ENCODE measurements at places on chromosomes 7 and 10.

- DNase-seq: no peak
Measured at GRCh38 chr10:74916283-74916682, 89.9 kb downstream of the KAT6B start.

GRCh38 chr10:2986391-2986801 lies 81.0 kb upstream of the PFKP start:
- DNase-seq: no peak

DNA sequence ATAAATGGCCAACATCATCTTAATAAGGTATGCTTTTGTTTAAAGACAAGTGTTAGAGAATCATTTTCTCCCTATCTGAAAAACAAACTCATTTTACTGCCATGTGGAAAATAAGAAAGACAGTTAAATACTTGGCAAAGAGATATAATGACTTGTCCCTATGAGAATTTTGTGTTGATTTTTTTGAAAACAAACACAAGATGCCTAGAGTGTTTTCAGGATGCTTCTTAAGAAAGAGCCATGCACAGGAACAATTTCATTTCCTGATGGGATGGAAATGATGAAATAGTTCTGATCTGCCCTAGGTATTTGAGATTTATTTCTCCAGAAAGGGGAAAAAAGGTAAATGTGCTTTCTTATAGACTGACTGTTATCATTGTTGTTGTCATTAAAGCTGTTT lies 237.5 kb upstream of the GNAI1 start:
- no peak for DNase-seq

DNA sequence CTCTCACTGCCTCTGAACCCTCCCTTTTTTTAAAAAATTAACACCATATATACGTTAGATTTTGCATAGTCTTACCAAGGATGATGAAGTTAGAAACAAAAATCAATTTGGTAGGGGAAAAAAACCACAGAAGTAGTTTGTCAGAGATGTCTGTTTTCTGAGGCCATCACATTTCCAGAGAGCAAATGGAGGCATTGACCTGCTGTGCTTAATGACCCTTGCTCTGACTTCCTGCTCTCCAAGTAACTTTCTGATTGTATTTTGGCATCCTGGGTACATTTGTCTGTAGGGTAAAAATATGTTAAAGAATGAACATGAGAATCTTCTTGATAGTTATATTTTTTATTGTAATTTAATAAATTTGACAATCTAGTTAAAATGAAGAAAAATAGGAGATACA lies 140.2 kb downstream of the LCOR start:
- no peak for DNase-seq

- no peak for DNase-seq
Measured at GRCh38 chr10:107978455-107978854, 813.9 kb upstream of the SORCS1 start.

GRCh38 chr10:128468462-128468861 lies 342.2 kb upstream of the MKI67 start:
- DNase-seq: no peak

GRCh38 chr7:90817846-90818245 lies 221.7 kb downstream of the CDK14 start:
- DNase-seq: no peak

DNA sequence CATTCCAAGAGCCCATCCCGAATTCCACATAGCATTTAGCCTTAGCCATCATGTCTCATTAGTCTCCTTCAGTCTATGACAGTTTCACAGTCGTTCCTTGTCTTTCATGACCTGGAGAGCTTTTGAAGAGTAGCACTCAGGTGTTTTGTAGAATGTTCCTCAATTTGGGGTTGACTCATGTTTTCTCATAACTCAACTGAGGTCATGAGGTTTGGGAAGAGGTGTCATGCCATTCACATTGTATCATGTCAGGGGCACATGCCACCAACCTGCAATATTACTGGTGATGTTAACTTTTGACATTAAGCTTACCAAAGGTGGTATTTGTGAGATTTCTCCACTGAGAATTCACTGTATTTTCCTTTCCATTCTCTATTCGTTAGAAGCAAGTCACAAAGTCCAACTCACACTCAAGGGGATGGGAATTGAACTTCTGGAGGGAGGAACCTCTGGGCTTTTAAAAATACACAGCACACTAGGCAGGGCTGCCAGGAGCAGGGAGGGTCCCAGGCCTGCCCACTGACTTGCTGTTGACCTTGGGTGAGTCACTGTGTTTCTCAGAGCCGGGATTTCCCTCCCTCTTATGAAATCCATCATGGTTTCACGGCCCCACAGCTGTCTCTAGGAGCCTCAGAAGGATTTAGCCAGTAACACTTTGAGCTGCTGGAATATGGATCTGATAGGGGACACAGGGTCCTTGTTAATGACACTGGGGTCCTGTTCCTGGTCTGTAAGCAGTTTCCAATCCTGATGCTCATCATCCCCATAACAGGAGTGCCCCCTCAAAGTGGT lies 74.4 kb upstream of the TCF7L2 start:
- DNase-seq: no peak

GRCh38 chr7:108026647-108027046 lies 23.7 kb upstream of the LAMB1 start:
- DNase-seq: no peak

DNA sequence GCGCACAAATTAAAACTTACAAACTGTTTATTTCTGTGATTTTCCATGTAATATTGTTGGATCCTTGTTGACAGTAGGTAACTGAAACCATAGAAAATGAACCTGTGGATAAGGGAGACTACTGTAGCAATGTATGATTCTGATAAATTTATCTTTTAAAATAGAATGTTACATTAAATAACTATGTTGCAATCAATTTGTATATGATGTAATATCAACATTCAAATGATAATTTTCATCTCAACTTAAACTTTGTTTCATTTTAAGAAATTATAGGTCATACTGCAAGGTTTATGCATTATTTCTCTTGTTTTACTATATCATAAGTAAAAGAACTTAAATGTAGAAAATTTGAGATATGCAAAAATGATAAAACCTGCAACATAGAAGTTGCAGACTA lies 718.0 kb upstream of the MBL2 start:
- no peak for DNase-seq

GRCh38 chr7:47714669-47715607 lies 133.0 kb upstream of the TNS3 start:
- no peak for DNase-seq

- no peak for DNase-seq
Measured at GRCh38 chr10:118799777-118800176, 45.0 kb upstream of the CACUL1 start.

DNA sequence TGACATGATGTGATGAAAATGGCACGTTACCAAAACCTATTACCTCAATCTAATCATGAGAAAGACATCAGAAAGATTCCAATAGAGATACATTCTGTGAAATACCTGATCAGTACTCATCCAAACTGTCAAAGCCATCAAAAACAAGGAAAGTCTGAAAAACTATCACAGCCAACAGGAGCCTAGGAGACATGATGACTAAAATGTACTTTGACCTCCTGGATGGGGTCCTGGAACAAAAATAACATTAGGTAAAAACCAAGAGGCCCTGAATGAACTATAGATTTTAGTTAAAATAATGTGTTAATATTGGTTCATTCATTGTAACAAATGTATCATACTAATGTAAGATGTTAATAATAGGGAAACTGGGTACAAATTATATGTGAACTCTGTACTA lies 113.9 kb upstream of the LRGUK start:
- no peak for DNase-seq

- DNase-seq: no peak
Measured at GRCh38 chr7:152459724-152460251, 24.0 kb upstream of the KMT2C start.

GRCh38 chr7:38312821-38313220 lies 39.4 kb upstream of the TARP start:
- no peak for DNase-seq

- DNase-seq: no peak
Measured at GRCh38 chr10:84196083-84196482, 1.7 kb downstream of the CDHR1 start.

- DNase-seq: no peak
Measured at GRCh38 chr7:111470998-111471397, 91.3 kb downstream of the IMMP2L start.

GRCh38 chr7:137685433-137686164 lies 161.2 kb downstream of the DGKI start:
- DNase-seq: no peak

- DNase-seq: no peak
Measured at GRCh38 chr10:101812606-101813005, 5.6 kb downstream of the OGA start.

DNA sequence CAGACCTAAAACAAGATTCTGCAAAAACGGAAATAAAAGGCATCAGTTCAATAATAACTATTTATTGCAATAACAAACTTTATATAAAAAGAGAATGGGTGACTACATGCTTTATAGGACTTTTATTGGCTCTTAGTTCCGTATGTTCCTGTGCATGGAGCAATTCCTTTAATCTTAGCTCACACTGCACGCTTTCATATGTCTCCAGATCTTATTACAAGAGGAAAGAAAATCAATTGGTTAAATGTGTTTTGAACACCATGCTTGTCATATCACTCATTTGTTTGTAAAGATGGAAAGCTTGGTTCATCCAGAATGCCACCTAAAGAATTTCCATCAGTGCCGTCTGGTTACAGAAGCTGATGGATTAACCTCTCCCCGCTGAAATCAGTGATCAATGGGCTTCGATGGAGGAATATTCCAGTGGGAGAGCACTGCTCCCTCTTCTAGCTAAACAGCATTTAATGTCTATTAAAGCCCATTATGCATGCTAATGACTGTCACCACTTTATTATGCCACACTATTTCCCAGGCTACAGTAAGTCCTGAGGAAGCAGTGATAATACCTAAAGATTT lies 210.3 kb downstream of the GLI3 start:
- no peak for DNase-seq

DNA sequence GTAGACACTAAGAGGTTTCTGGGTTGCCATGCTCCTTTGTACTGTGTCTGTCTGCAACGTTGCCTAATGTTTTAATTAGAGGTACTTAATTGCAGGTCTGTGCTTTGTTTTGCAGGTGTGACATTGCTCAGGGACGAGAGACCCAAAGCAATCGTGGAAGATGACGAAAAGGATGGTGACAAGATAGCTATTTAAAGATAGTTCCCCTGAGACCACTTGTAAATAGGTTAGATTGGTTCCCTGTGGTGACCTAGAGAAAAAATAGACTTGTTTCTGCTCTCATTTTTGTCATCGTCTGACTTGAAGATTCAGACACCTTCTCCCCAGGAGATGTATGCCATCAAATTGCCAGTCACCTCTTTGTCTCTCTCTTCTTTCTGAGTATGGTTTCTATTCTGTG lies 20.1 kb downstream of the PPP1R17 start:
- no peak for DNase-seq

GRCh38 chr7:36814311-36814710 lies 90.0 kb upstream of the AOAH start:
- no peak for DNase-seq

DNA sequence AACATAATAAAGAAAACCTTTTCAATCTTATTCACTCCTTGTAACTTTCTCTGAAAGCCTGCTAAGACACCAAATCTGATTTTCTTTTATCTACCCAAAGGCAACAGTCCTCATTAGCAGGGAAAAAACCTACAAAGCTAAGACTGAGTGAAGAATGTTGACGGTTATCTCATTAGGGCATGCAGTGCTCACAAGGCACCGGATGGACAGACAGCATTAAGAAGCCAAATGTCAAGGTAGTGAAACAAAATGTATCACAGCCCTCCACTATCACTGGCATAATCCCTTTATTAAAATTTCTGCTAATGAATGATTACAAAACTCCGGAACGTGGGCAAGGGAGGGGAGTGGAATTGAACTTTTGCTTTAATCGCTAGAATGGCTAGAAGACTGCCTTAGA lies 442.8 kb downstream of the NEBL start:
- no peak for DNase-seq

- no peak for DNase-seq
Measured at GRCh38 chr10:34024693-34025425, 690.4 kb upstream of the NRP1 start.

DNA sequence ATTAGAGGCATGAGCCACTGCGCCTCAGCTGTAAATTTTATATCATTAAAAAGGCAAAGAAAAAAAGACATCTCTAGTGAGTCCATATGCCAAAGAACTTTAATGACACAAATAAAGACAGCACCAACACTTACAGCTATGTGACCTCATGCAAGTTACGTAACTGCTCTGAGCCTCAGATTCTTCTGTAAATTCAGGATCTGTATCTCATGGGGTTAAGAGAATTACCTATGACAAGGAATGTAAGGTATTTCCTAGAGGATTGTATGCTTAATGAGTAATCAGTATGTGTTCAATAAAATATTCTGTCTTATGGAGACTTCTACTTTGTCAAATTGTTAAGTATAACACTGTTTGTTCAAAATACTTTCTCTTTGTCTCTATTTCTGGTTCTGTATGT lies 274.0 kb upstream of the GLI3 start:
- DNase-seq: no peak

DNA sequence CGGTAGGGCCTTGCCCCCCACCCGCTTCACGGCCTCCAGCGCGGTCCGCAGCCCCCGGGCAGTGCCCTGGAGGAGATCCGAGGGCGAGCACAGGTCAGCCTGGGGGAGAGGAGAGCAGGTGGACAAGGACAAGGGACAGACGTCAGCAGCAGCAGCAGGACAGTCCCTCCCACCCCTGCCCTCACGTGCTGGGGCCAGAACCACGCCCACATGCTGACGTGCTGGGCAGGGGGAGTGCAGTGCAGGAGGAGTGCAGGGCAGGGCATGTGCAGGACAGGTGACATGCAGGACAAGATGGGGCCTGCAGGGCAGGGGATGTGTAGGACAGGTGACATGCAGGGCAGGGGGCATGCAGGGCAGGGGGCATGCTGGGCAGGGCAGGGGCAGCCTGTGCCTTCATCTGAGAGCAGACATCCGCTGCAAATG lies 1.5 kb upstream of the SAP25 start:
- no peak for DNase-seq

- no peak for DNase-seq
Measured at GRCh38 chr10:34721208-34721840, 93.8 kb downstream of the PARD3 start.

DNA sequence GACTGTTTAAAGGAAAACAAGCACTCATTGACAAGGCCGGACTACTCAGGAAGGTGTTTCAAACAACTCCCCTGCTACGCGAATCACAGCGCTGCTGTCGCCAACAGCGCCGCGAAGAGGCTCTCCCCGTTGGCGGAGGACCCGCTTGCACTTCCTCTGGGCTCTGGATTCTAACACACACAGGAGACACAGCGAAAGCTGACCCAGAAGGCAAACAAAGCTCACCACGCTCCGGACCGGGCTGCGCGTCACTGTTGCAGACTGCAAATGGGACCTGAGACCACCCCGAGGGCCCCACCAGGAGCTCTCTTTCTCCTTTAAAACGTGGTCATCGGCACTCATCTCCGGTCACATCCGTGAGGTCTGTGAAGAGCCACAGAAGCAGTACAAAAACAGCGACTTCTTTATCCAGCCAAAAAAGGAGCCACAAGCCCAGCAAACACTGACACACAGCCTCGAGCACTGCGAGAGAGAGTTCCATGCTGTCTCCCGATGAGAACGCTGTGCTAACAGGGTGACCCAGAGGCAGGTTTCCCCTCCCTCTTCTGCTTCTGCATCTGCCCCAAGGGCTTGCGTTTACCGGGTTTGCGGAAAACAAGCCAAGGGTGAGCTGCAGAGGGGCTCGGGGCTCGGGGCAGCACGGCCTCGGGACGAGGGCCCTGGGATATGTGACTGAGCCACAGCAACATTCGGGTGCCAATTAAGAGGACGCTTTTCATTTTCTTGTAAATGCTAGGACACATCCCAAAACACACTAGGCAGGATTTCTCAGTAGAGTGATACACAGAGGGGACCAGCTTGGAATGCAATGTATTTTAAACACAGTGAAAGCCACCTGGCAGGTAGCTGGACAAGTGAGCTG lies 41.3 kb downstream of the AMZ1 start:
- no peak for DNase-seq
